NK-92 treated with Interleukin-12 subunit alpha and Interleukin-12 subunit beta, amount 100 ng/mL, for 24 hours (cell line): ENCODE measurements at places on chromosomes 6 and 20.
A peak's percentile ranks its signal among the peaks of the same experiment; 100 is the strongest.

DNA sequence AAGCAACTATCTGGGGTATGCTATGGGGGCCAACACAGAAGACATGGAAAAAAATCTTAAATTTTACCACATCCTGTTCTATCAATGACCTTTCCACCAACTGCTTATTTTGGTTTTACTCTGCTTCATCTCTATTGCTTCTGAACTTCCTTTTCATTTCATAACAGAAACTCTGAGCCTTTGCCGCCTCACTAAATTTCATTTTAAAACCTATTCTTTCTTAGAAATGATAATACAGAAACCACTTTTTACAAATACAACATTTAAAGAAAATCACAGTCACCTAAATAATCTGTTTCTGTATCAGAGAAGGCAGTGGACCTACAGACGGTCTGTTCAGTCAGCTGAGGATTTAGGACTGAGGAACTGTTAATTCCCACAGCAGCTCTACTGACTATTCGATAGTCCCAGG lies 117.5 kb downstream of the KCNQ5 start:
- no peak for DNase-seq

DNA sequence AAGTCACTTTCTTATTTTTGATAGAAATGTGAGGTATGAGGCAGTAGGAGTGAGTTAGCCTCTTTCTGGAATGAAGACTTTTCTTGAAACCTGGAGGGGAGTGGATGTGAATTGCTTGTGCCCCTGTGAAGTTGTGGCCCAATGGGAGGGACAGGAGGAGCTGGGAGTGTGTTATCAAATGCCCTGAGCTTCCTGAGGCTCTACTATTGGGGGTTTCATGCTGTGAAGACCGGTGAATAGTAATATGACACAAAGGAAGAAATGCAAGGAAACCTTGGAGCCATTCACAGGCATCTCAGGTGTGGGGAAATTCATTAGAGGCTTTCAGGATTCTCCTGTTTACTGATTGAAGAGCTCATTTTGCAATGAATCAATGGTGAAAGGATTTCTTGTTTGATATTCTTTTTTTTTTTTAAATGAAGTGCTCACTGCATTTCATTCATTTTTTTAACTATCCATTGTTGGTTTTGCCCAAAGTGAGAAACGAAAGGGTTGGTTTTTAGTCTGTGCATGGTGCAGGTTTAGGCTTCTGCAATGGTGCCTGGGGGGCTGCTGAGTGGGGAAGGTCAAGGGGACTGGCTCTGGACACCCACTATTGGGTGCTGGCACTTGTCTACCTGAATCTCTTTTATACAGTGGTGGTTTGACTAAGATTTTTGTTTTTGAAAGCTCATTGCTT lies 8.2 kb downstream of the RNF144B start:
- DNase-seq, result no peak

GRCh38 chr6:14025160-14025559 lies 92.4 kb upstream of the CD83 start:
- no peak for DNase-seq

DNA sequence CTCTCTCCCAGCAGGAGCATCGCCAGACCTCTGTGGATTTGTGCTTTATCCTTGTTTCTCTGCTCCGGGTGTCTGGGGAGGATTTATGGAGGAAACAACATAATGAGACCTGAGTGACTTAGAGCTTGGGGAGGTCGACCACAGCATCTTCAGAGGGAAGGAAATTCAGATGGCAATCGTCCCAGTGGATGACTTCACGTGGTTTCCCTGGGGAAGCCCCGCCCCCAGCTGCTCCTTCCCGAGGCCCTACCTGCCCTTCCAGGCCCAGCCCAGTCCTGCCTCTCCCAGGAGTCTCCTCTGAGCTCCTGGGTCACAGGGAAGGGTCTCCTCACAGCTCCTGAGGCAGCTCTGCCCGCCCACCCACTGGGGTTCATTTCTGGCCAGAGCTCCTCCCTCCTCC lies 430.3 kb upstream of the SULF2 start:
- no peak for DNase-seq

DNA sequence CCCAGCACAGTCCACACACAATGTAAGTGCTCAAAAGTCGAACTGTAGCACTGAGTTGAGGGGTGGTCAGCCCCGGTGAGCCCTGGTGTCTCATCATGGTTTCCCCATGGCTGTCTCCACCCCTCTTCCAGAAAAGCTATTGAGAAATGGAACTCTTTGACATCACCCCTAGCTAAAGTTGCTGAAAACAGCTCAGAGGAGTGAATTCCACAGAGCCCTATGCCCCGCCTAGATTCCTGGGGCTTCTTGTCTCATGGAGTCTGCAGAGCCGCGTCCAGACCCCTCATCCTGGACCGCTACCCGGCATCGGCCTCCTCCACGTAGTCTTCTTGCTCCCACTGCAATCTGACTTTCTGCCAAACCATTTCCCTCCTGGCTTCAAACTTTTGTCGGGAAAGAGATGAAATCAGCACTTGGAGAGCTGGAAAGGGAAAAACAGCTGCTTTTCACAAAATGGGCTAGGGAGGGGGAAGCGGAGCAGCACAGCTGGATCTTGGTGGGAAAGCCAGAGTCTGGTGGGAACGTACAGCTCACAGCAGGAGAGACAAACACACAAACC lies 132.2 kb downstream of the SNX5 start:
- no peak for DNase-seq

DNA sequence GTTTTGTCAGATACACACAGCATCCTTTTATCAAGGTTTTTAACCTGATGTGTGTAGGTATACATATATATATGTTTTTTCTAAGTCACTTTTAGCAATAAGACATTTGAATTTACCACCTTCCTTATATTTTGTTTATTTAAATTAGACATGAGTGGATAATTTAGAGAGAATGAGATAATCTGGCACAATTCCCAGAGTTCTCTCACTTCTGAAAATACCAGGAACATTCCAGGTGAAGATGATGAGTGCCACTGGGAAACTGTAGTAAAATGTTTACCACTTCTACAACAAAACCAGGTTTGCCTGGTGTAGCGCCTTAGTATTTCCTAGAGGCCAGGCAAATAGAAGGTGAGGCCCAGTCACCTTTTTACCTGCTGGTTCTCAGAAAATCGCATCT lies 189.5 kb downstream of the TMEM242 start:
- DNase-seq, result no peak

DNA sequence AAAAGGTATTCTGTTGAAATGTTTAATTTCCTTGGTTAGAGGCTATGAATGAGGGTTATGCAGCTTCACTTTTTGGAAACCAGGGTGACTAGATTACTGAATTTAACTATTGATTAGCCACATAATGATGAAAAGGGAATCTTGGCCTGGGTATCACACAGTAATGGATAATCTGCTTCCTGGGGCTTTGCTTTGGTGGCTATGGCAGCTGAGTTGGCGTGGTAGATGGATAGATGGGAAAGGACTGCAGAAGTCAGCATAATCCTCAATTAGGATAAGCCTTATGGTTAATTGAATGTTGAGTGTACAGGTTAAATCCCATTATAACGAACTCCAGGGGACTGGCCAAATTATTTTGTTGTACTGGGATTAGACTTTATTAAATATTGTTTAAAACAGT lies 5.2 kb downstream of the NCOA3 start:
- DNase-seq, result no peak

- DNase-seq, result no peak
Measured at GRCh38 chr6:105495515-105495914, 92.6 kb upstream of the PREP start.

GRCh38 chr6:195861-196360 lies 96.4 kb upstream of the DUSP22 start:
- no peak for DNase-seq

DNA sequence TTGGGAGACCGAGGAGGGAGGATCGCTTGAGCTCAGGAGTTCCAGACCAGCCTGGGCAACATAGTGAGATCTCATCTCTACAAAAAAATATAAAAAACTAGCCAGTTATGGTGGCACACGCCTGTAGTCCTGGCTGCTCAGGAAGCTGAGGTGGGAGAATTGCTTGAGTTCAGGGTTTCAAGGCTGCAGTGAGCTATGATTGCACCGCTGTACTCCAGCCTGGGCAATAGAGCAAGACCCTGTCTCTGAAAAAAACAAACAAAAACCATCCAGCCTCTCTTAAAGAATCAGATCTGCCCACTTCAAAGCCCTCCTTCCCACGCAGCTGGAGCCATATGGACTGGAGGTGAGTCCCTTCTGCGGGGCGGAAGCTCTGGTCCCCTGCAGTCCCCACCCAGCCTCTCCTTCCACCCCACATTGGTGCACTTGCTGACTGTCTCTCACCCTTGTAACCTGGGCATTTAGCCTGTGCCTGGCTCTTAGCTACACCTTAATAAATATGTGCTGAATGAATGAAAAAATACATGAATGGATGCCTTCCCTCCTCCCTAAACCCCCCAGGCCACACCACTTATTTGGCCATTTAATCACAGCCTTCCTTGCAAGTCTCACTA lies 7.2 kb upstream of the PARD6B start:
- DNase-seq, result no peak

DNA sequence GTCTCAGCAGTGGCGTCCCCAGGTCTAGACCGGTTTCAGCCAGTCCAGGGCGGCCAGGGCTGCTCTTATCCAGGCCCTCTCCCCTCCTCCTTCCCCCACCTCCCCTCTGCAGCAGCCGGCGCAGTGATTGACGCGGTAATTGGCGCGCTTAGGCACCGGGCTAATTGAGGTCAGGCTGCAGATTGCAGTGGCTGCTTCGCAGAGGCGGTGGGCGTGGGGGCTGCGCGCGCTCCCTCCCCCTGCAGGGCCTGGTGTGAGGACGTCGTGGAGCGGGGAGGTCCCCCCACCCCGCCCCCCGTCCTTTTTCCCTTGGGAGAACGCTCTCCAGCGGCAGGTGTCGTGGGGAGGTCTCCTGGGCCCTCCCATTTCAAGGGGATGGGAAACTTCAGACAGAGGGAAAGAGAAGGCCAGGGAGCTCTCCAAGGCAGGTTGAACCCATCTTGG lies 70.4 kb upstream of the BLCAP start:
- DNase-seq, result no peak

DNA sequence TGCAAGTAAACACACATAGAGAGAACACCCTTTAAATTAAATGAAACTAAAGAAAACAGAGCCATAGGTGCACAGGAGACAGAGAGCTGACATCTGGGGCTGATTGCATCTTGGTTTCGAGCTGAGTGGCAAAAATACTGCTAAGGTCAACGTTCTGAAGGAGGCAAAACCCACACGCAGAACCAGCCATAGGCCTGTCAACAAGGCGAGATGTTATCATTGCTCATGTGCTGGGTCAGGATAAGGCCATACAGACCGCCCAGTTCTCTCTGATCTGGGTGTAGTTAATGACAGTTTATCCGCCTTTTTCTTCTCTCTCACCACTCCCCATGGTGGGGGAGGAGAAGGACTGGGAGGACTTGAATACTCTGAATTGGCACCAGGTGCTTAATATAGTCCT lies 4.5 kb upstream of the FAM110A start:
- DNase-seq, result no peak

GRCh38 chr20:55782912-55783253 lies 222.4 kb downstream of the CBLN4 start:
- no peak for DNase-seq

GRCh38 chr6:161439093-161439492 lies 165.2 kb upstream of the AGPAT4 start:
- no peak for DNase-seq

- DNase-seq, result no peak
Measured at GRCh38 chr20:12179692-12180091, 262.0 kb downstream of the BTBD3 start.

- DNase-seq, result no peak
Measured at GRCh38 chr6:53315086-53315724, 33.5 kb downstream of the ELOVL5 start.

DNA sequence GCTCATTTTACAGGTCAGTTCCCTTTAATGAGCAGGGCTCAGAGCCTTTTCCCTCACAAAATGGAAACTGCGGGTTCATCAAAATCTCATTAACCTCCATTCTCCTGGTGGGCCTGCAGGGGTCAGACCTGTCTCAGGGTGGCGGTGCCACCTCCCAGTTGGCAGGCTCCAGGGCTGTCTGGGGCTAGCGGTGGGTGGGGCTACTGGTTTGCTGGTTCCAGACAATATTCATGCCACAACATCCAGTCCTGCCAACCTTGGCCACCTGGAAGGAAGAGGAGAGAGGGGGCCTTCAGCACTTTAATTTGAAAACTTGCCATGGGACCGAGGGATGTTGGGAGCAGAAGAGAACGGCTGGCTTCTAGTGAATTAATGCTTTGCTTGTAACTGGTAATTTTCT lies 41.9 kb upstream of the CTNNBL1 start:
- peak; percentile 10 for DNase-seq

GRCh38 chr6:75287424-75287823 lies 2.8 kb upstream of the TMEM30A start:
- no peak for DNase-seq

- no peak for DNase-seq
Measured at GRCh38 chr6:11432091-11432490, 105.5 kb upstream of the TMEM170B start.

DNA sequence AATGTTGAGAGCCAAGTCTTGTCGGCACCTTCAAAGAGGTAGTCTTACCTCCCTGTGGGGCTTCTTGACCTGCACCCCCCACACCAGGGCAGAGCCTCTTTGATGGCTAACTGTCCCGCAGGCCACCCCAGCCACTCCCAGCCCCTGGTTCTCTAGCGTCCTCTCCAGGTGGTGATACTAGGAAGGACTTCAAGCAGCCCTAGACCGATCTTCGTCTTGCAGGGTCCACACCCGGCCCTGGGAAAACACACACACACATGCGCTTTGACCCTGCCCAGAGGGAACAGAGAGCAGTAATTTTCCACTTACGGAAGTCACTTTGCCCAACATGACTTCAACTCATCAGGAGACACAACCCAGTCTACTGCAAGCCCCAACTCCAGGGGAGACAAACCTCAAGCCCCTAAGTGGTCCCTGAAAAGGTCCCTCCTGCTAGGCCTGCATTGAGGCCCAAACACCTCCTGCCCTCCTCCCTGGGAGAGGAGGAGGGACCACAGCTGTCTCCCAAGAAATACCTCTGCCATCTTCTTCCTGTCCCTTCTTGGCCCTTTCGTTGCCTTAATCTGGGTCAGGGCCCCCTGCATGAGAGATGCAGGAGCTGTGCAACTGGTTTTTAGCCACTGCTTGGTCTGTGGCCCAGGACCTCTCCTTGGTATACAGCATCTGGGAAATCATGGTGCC lies 2.9 kb upstream of the BPIFB1 start:
- DNase-seq, result no peak

- DNase-seq, result no peak
Measured at GRCh38 chr6:42569102-42570028, 5.5 kb downstream of the UBR2 start.

GRCh38 chr6:7730784-7731227 lies 4.9 kb downstream of the BMP6 start:
- no peak for DNase-seq

GRCh38 chr6:151916075-151916474 lies 108.6 kb downstream of the ESR1 start:
- DNase-seq, result no peak

GRCh38 chr20:25236450-25237304 lies 11.2 kb upstream of the PYGB start:
- no peak for DNase-seq

- no peak for DNase-seq
Measured at GRCh38 chr6:18329776-18330175, 57.4 kb upstream of the RNF144B start.
